ENCODE measurements at places on chromosomes 1 and 21. TPM values are rescaled to one million over a fixed set of nuclear protein-coding genes. Genes with fewer than 3 reads are reported as not detected.

DNA sequence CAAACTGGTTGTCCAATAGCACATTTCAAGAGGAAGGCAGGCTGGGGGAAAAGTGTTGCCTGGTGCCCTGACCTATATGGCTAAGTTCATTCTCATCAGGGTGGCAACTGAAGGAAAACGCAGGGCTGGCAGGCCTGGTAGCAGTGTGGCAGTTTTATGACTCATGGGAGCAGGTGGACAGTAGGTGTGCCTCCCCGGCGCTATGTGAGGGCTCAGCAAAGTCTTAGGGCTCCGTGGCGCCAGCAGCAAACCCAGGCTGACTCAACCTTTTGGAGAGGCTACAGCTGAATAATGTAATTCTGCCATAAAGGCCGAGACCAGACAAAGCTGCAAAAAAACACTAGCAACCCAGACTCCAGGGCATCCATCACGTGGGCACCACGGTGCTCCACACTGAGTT lies 23.6 kb downstream of the GADD45A start:
- no peak for DNase-seq

DNA sequence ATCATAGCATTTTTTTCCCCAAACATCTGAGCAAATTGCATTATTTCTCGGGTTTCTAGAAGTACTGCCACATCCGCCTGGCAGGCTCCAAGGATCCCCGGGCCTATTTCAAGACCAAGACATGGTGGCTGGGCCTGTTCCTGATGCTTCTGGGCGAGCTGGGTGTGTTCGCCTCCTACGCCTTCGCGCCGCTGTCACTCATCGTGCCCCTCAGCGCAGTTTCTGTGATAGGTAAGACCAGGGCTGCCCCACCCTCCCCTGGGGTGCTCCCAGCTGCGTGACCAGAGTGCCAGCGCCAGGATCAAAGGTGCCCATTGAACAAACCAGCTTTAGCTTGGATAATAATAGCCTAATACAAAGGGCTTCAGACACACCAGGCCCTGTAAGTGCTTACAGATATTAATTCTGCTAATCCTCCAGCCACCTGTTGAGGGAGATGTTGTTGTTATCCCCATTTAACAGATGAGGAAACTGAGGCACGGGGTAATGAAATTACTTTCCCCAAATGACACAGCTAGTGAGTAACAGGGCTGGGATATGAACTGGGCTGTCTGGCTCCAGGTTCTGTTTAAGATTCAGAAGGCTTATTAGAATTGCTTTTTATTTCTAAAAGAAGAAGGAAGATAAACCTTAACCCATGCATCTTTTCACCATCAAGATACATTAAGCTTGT lies 26.5 kb downstream of the NIPAL3 start:
- DNase-seq: no peak

GRCh38 chr1:236289492-236290131 lies 7.9 kb upstream of the ERO1B start:
- DNase-seq: no peak

Gene SRSF11
- 204 TPM for total RNA-seq

DNA sequence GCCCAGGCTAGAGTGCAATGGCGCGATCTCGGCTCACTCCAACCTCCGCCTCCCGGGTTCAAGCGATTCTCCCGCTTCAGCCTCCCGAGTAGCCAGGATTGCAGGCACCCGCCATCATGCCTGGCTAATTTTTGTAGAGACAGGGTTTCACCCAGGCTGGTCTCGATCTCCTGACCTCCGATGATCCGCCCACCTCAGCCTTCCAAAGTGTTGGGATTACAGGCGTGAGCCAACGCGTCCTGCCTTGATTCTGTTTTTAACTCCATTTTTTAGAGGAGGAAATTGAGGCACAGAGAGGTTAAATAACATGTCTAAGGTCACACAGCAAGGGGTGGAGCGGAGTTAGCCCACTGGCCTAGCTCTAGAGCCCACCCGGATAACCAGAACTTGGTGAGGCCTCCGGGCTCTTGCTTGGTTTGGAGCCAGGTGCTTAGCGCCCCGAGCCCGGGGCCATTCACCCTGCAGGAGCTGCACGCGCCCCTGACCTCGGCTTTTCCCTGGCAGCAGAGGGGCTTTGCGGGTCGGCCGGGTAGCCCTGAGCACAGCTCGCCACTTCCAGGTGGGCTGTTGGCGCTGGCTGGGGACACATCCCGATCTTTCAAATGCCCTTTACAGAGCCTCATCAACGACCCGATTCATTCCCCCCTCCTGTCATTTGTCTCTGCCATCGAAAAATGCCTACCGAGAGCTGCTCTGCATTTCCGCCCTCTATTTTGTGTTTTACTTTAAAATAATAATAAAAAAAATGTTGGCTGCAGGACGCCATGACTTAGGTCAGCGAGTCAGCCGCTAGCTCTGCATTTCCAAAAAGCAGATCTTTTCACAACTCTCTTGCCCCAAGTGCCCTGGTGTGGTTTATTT lies 11.2 kb downstream of the SIM2 start:
- DNase-seq: no peak

DNA sequence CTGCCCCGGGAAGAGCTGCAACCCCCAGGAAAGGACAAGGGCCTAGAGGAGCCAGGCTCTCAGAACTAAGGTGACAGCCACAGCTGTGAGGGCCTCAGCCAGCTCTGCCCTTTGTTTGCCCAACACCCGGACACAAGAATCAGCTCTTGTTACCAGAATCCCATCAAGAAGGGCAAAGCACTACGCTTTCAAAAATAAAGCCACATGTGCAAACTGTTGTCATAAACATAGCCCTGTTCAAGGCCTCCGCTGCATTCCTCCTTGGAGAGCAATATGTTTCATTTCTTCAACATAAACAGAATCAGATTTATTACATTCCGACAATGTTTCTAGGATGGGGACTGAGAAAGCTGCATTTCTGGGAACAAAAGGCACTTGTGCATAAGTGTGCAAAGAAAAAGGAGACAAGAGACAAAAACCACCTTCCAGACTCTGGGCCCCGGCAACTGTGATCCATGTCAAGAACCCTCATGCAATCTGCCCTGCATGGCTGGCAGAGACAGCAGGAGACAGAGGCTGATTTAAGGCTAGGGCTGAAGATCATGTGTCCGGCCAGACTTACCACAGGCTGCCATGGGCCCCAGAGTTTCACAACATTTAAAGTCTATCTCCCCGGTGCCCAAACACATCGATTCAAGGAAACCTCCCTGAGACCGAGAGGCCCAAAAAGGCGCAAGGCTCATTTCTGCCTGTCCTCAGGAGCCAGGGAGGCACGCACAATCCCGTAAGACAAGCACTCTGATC lies 71.0 kb downstream of the SSBP3 start:
- DNase-seq: no peak

- no peak for DNase-seq
These were observed 23.3 kb downstream of the NGF start for GRCh38 chr1:115314765-115315164.

Gene ZNF648
- not detected for total RNA-seq

Gene XCL2
- not detected for total RNA-seq

- DNase-seq: no peak
These were observed 10.7 kb upstream of the SDC3 start for GRCh38 chr1:30919025-30919881.

- DNase-seq: no peak
These were observed 22.3 kb upstream of the APOBEC4 start for GRCh38 chr1:183675381-183675780.

Gene TENT5C
- 13.7 TPM for total RNA-seq

DNA sequence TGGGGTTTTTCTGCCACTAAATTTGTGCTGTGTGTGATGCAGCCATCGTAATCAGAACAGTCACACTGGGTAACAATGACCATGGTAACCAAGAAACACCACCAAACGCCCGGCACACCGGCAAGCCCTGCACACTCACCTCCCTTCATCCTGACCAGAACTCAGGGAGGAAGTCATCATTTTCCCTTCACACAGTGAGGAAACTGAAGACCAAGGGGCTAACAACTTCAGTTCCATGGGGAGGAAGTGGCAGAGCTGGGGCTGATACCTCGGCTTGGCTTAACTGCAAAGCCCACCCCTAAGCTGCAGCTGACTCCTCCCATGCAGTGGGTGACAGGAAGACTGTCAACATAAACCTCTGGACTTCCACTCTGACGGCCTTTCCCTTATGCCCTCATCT lies 69.3 kb upstream of the BCAR3 start:
- DNase-seq: no peak

GRCh38 chr1:53625766-53626520 lies 113.0 kb downstream of the GLIS1 start:
- no peak for DNase-seq

Gene HENMT1
- total RNA-seq: 23.6 TPM

GRCh38 chr1:67740543-67740942 lies 55.5 kb downstream of the GADD45A start:
- no peak for DNase-seq

Gene AMPD1
- not detected for total RNA-seq

- DNase-seq: no peak
These were observed 274.4 kb downstream of the RYR2 start for GRCh38 chr1:237316352-237316751.

- DNase-seq: no peak
These were observed 11.1 kb downstream of the ITGA10 start for GRCh38 chr1:145898756-145899155.

GRCh38 chr1:233635765-233636502 lies 22.0 kb downstream of the KCNK1 start:
- DNase-seq: no peak

- DNase-seq: no peak
These were observed 436.5 kb upstream of the VAMP3 start for GRCh38 chr1:7334475-7335035.

Gene TFAP2E
- 0.42 TPM for total RNA-seq
